ENCODE measurements at places on chromosomes 6 and 20.

GRCh38 chr6:51093871-51094270, 275.2 kb downstream of the TFAP2B start:
- no peak for DNase-seq

GRCh38 chr6:130425537-130425936, 59.7 kb downstream of the TMEM200A start:
- no peak for DNase-seq

DNA sequence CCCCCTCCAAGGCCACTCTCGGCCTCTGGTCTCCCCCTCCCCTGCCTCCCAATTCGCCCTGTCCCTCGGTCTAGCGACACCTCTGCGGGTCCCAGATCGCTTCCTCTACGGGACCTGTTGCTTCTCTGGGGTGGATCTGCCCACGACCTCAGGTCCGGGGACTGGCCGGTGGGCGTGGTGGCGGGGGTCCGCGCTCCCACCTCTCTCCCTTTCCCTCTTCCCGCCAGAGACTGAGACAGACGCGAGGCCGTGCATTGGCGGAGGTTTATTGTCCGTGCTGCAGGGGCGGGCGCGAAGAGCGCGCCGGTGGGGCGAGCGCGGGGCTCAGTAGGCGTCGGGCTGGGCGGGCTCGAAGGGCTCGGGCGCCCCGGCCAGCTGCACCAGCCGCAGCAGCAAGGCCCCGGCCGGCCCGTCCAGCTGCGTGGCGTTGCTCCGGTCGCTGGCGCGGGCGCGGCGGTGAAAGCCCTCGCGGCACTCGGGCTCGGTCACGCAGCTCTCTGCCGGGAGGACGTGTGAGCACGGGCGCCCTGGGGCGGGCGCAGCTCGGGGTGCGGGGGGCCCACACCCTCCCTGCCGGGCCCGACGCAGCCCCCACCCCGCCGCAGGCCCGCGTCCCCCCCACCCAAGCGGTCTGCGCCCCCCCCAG, 2.1 kb downstream of the AVP start:
- DNase-seq = no peak

- no peak for DNase-seq
Measured at GRCh38 chr6:14865531-14866100, 380.3 kb upstream of the JARID2 start.

GRCh38 chr20:49388744-49389143, 93.7 kb downstream of the KCNB1 start:
- DNase-seq = no peak

GRCh38 chr20:44494681-44495080, 19.0 kb downstream of the TTPAL start:
- DNase-seq = no peak

DNA sequence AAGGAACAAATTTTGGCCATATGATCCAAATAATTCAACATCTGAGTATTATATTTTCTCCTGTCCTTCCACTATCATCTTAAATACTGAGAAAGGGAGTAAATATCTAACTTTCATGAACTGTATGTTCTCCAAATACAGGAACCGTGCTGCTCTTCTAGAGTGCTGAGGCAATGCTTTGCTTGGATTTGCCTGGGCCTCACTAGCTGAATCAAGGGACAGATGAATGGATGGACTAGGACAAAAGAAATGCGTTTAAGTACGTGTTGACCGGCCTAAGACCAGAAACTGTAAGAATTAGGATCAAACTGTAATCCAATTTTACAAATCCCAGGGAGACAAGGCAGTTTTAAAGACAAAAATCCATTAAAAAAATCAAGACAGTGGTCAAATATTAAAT, 362.4 kb upstream of the RUNX2 start:
- no peak for DNase-seq

DNA sequence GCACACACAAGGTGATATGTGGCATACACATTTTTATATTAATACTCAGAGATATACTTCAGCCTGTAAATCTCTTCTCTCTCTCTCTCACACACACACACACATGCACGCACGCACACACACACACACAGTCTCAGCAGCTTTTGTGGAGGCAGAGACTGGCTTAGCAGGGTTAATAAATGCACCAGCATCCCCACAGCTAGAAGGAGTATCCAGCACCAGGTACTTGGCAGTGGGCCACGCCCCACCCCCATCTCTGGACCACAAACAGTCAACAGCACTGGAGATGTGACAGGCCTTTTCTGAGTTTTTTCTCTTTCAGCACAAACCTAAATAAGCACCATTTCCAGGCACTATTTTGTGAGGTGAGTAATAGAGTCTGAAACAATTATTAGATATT, 47.3 kb upstream of the LRFN2 start:
- DNase-seq = no peak

DNA sequence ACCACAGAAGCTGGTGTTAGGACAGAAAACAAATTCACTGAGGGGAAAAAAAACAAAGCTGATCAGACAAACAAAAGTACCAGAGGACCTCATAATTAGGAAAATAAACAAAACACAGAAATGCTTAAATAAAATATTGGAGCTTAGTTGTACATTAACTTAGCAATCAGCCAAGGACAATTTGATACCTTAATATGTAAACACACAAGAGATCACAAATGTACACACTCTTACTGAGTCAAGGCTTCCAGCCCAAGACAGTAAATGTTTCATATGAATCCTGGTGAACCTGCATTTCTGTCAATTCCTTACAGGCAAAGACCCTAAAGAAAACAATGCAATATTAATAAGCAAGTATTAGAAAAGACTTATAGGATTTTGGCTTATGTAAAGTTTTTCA, 62.0 kb upstream of the SPTLC3 start:
- DNase-seq = no peak

GRCh38 chr20:37358366-37359150, 12.6 kb downstream of the SRC start:
- no peak for DNase-seq

DNA sequence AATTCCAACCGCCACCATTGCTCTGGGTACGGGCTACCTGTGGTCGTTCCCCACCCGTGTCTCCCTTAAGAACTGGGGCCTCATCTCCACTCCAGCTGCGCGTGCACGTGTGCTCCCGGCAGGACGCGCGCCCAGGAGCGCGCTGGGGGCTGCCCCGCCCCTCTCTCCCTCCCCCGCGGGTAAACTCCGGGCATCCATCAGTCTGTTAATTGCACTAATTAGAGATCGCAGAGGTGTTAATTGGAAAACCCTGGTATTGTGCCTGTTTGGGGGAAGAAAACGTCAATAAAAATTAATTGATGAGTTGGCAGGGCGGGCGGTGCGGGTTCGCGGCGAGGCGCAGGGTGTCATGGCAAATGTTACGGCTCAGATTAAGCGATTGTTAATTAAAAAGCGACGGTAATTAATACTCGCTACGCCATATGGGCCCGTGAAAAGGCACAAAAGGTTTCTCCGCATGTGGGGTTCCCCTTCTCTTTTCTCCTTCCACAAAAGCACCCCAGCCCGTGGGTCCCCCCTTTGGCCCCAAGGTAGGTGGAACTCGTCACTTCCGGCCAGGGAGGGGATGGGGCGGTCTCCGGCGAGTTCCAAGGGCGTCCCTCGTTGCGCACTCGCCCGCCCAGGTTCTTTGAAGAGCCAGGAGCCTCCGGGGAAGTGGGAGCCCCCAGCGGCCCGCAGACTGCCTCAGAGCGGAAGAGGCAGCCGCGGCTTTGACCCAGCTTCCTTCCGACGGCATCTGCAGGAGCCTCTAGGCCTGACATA, 14.4 kb downstream of the FOXP4 start:
- no peak for DNase-seq

GRCh38 chr6:87237804-87238203, 82.4 kb downstream of the ZNF292 start:
- peak; percentile 7 for DNase-seq

GRCh38 chr6:36848658-36849441, 9.6 kb upstream of the CPNE5 start:
- DNase-seq = no peak

DNA sequence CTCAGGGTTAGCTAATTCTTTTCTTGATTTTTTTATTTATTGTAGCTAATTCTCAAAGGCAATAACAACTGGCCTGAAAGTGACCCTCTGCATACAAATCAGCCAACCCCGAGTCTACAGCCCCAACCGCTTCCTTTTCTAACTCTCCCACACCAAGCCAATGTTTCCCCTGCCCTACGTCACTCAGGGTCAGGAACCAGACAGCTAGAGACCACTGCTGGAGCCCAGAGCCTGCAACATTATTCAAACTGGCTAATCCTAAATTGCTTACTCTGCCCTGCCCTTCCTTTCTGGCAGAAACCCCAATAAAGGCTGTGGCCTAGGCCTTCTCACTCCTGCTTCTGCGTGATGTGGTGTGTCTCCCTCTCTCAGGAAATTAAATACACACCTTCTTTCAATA, 320.7 kb downstream of the CBLN4 start:
- no peak for DNase-seq

DNA sequence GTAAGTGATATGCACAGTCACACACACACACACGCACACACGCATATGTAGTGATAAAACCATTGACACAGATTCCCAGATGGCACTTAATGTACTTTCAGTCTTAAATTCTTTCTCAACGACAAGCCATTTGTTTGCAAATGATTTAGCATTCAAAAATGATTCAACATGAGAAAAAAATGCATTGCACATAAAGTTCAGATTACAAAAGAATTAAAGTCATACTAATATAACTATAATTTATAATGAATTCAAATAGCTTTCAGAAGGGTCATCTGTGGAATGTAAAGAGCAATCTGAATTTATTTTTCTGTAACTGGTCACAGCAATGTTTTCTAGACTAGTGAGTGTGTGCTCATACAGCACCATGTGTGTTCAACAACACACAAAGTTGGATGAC, 521.6 kb upstream of the ZNF337 start:
- DNase-seq = no peak

DNA sequence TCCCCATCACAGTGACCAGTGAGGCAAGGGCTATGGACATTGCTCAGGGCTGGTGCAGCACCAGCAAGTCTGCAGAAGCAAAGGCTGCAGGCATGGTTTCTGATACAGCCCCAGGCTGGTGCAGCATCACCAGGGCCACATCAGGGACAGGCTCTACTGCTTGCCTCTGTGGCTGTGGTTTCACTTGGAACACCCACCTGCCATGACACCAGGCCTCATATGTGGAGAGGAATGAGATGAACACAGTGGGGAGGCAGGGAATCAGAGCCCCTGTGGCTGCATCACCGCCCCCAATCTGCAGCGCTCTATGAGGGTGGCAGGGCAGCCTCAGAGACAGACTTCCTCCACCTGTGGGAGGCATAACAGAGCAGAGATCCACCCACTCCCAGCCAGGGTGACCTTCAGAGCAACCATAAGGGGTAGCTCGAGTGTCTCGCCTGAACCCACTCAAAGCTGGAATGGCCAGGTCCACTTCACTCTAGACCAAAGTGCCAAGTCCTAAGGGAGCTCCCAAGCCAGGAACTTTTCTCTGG, 7.9 kb downstream of the RING1 start:
- DNase-seq = no peak

DNA sequence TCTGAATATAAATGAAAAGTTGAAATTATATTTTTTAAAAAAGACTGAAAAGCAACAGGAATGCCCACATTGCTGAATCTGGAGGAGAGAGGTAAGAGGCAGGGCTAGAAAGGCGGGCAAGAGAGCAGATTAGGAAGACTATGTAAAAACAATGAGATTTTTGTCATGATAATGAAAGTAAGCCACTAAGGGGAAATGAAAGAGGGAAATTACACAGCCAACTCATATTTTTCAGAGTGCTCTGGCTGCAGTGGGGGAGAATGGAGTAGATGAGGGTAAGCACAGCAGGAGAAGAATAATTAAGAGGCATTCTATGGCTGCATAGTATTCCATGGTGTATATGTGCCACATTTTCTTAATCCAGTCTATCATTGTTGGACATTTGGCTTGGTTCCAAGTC, 281.9 kb downstream of the PKHD1 start:
- no peak for DNase-seq

- no peak for DNase-seq
Measured at GRCh38 chr6:127404133-127404532, 55.1 kb downstream of the KIAA0408 start.

DNA sequence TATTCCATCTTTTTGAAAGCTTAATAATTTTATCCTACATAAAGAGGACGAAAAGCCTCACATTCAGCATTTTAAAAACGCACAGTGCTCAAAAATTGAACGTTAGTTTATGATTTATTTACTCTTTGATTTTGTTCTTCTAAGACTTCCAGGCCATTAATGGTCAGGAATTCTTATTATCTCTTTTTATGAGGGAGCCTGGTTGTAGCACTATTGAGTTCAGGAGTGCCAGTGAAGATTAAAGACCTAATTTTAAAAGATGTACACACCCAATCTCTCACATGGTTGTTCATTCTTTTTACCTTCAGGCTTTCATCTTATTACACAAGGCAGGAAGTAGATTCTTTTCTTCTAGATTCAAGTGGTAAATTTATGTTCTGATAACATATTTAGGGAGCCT, 68.6 kb downstream of the HDDC2 start:
- DNase-seq = no peak

GRCh38 chr6:128057946-128058345, 157.1 kb upstream of the THEMIS start:
- no peak for DNase-seq

- no peak for DNase-seq
Measured at GRCh38 chr6:6911391-6911790, 196.4 kb upstream of the RREB1 start.

- peak; percentile 58 for DNase-seq
Measured at GRCh38 chr6:41427642-41428335, 92.4 kb downstream of the NCR2 start.

GRCh38 chr6:52571099-52571755, 5.6 kb downstream of the TRAM2 start:
- no peak for DNase-seq

- no peak for DNase-seq
Measured at GRCh38 chr20:36483919-36484808, 57.2 kb upstream of the MYL9 start.

DNA sequence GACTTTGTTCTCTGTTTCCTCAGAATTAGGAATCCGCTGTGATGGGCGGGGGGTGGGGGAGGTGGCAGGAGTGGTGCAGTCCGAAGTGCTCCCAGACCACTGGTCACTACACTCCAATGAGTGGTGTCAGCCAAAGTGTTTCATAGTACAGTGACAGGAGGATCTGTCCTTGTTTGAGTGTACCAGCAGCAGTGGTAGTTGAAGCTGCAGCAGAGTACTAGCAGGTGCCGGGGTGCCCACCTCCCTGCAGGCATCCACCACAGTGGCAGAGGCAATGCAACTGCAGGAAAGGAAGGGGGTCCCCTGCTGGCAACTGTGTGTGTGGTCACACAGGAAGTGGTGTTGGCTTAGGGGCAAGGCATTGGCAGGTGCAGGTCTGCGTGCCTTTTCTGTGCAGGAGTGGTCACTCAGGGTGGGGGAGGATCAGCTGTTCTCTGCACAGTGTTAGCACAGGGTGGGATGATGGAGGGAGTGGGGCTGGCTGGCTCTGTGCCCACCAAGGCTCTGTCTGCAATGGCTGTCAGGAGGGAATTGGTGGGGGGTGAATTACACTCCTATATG, 9.7 kb downstream of the HLA-DOB start:
- DNase-seq = no peak
